Osteoblast (primary cell): ENCODE measurements at places on chromosomes 3 and 15. TPM values are rescaled to one million over a fixed set of nuclear protein-coding genes. Genes with fewer than 3 reads are reported as not detected.

DNA sequence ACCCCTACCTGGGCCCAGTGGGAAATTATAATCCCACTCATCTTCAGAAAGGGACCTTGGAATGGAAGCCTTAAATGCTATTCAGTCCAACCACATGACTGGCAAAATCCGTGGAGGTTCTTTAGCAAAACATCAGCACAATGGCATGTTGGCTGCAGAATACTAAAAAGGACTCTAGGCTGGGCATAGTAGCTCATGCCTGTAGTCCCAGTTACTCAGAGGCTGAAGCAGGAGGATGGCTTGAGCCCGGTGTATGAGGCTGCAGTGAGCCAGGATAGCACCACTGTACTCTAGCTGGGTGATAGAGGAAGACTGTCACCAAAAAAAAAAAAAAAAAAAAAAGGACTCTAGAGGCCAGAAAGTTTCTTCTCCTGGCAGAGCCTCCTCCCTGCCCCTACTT is 60.6 kb upstream of the RYK start:
- no peaks in the 10 kb centered on the region for H3K27me3 ChIP-seq
- H3K36me3 ChIP-seq: no peaks in the 10 kb centered on the region
- DNase-seq: peak; percentile 90
- H3K27ac ChIP-seq: peak overlapping the region; percentile 61

- peak overlapping the region; percentile 35 for H3K4me3 ChIP-seq
- peaks cover 5% of the 10 kb centered on the region for H3K4me1 ChIP-seq
- DNase-seq: no peak
- no peak overlapping the region for H3K27ac ChIP-seq
Measured at GRCh38 chr3:196327405-196327804, 9.4 kb upstream of the DYNLT2B start.

The IDH2 gene
- total RNA-seq: 51.0 and 61.6 TPM in 2 replicates

The KBTBD13 gene
- not detected in 2 replicates for total RNA-seq
